Heart right ventricle (tissue), 16 donors: ENCODE measurements at places on chromosomes 2 and 18. TPM values are rescaled to one million over a fixed set of nuclear protein-coding genes. Genes with fewer than 3 reads are reported as not detected.
A peak's percentile ranks its signal among the peaks of the same experiment; 100 is the strongest.

The RGPD3 gene
- not detected for total RNA-seq

- no peak overlapping the region for H3K27ac ChIP-seq
- no peaks in the 10 kb centered on the region for H3K36me3 ChIP-seq
- no peaks in the 10 kb centered on the region for H3K4me1 ChIP-seq
- H3K4me3 ChIP-seq = no peak overlapping the region
- peaks cover 4% of the 10 kb centered on the region for H3K27me3 ChIP-seq
These were observed 12.3 kb upstream of the CIB4 start for GRCh38 chr2:26653207-26654060.

GRCh38 chr2:232415138-232415690 is 8.6 kb downstream of the ALPG start:
- no peak overlapping the region for H3K4me3 ChIP-seq
- DNase-seq = no peak
- no peak overlapping the region for H3K27ac ChIP-seq
- peaks cover 67% of the 10 kb centered on the region for H3K27me3 ChIP-seq
- H3K36me3 ChIP-seq = no peaks in the 10 kb centered on the region

The DYNC1I2 gene
- total RNA-seq = 73.9 TPM

DNA sequence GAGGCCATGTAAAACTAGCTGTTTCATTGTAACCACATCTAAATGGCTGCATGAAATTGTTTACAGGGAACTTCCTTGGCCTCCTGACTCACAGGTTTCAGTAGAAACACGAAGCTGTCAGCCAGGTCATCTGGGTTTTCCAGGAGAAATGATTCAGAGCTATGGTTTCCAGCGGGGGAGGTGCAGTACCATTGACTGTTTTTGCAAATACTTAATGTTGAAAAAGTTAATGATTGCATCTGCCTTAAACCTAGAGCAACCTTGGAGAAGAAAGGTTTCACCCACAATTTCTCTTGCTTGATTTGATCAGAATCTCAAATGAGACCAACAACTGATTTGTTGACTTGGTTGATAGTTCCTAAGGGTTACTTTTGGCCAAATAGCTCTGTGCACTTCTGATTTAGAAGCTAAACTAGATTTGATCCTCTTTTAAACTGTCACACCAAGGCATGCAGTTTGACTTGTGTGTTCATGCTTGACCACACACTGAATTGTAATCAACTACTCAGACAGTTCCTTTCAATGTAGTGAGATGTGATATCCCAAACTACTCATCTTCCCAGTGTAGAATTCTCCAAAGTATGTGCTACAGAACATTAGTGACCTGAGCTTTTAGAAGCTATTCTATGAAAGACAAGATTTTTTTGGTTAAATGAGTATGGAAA is 193.5 kb upstream of the CHST9 start:
- H3K27me3 ChIP-seq = no peaks in the 10 kb centered on the region
- H3K36me3 ChIP-seq = no peaks in the 10 kb centered on the region
- H3K27ac ChIP-seq = no peak overlapping the region
- no peaks in the 10 kb centered on the region for H3K4me1 ChIP-seq
- H3K4me3 ChIP-seq = no peak overlapping the region
- no peak for DNase-seq

GRCh38 chr2:84302513-84303412 is 156.3 kb downstream of the SUCLG1 start:
- H3K4me1 ChIP-seq = no peaks in the 10 kb centered on the region
- H3K36me3 ChIP-seq = no peaks in the 10 kb centered on the region
- no peak overlapping the region for H3K4me3 ChIP-seq

The STPG4 gene
- not detected for total RNA-seq

GRCh38 chr18:67104700-67105284 is 411.7 kb downstream of the DSEL start:
- no peak overlapping the region for H3K4me3 ChIP-seq
- no peaks in the 10 kb centered on the region for H3K36me3 ChIP-seq
- no peak overlapping the region for H3K27ac ChIP-seq
- DNase-seq = peak; percentile 23
- no peaks in the 10 kb centered on the region for H3K27me3 ChIP-seq

DNA sequence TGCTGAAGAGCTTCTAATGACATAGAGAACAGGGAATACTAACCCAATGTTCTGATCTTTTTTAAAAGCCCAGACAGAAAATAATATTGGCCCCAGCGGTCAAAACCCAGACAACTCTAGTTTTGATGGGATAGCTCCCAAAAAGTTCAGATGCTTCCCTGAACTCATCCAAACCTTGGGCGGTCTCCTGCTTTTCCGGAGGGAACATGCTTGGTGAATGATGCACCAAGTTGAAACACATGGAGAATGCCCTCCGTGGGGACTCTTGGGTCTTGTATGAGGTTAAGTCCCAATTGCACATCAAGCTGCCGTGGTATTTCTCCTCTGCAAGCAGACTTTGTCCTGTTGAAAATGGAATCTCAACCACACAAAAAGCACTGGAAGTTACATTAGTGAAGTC is 120.7 kb upstream of the CTAGE1 start:
- peaks cover 12% of the 10 kb centered on the region for H3K4me1 ChIP-seq
- peak; percentile 63 for DNase-seq
- no peaks in the 10 kb centered on the region for H3K36me3 ChIP-seq
- H3K4me3 ChIP-seq = no peak overlapping the region
- peak overlapping the region; percentile 24 for H3K27ac ChIP-seq

GRCh38 chr2:209988010-209988409 is 14.4 kb upstream of the RPE start:
- no peaks in the 10 kb centered on the region for H3K36me3 ChIP-seq
- H3K27ac ChIP-seq = no peak overlapping the region
- H3K27me3 ChIP-seq = peaks cover 5% of the 10 kb centered on the region
- DNase-seq = no peak
- no peak overlapping the region for H3K4me3 ChIP-seq

DNA sequence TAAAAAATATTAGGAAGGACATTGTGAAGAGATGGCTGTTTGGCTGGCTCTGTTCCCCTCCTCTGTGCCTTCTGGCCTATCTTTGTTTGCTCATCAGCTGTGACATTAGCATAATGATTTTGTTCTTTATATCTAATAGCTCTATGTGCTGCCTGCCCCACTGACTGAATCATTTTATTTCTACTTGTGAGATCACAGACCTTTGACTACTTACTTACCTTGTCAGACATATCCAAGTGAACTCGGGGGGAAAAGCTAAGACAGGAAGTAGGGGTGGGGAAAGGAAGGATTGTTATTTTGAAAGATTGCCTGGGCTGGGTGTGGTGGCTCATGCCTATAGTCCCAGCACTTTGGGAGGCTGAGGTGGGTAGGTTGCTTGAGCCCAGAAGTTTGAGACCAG is 104.2 kb downstream of the ASAP2 start:
- H3K4me3 ChIP-seq = no peak overlapping the region
- H3K4me1 ChIP-seq = peaks cover 63% of the 10 kb centered on the region
- no peaks in the 10 kb centered on the region for H3K36me3 ChIP-seq
- DNase-seq = no peak
- H3K27me3 ChIP-seq = no peaks in the 10 kb centered on the region
- H3K27ac ChIP-seq = peak overlapping the region; percentile 62

DNA sequence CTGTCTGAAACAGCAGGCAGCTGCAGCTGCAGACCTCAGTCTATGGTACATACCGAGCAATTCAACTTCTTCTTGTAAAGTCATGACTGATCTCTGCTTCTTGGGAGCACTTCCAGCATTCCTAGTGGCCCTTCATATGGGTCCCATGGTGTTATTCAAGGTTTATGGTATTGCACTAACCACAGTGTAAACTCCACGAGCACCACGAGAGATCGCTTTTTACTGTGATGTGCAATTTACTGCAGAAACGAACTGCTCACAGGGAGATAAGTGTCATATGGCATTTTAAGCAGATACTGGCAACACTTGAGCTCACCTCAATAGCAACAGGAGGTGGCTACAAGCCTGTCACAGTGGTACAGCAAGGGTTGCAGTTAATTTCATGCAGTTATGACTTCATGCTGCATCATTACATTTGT is 38.6 kb upstream of the SH3BP4 start:
- H3K27ac ChIP-seq = no peak overlapping the region
- no peaks in the 10 kb centered on the region for H3K4me1 ChIP-seq
- H3K36me3 ChIP-seq = no peaks in the 10 kb centered on the region
- no peak overlapping the region for H3K4me3 ChIP-seq
- H3K27me3 ChIP-seq = no peaks in the 10 kb centered on the region
- no peak for DNase-seq

DNA sequence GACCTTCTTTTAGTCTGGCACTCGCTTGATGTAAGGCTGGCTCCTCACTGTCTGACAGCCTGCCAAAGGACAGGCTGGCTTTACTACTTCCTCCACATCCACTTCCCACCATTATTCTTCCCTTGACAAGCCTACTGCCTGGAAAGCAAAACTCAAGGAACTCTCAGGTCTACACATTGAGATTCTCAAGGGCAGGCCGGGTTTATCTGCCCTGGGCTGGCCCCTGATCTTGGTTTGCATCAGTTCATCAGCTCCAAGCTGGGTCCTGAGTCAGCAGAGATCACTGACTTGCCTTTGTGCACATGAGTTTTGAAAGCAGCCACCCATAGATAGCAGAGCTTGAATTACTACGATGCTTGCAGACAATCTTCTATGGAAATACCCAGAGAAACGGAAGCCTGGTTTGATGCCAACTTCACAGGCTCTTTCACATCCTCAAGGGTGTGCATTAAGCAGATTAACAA is 53.9 kb downstream of the KCTD18 start:
- no peaks in the 10 kb centered on the region for H3K36me3 ChIP-seq
- DNase-seq = no peak
- no peak overlapping the region for H3K27ac ChIP-seq
- no peaks in the 10 kb centered on the region for H3K27me3 ChIP-seq
- H3K4me1 ChIP-seq = peaks cover 11% of the 10 kb centered on the region

GRCh38 chr2:464562-465309 is 176.8 kb upstream of the ALKAL2 start:
- no peak overlapping the region for H3K27ac ChIP-seq
- no peak for DNase-seq
- peaks cover 79% of the 10 kb centered on the region for H3K27me3 ChIP-seq
- no peak overlapping the region for H3K4me3 ChIP-seq

DNA sequence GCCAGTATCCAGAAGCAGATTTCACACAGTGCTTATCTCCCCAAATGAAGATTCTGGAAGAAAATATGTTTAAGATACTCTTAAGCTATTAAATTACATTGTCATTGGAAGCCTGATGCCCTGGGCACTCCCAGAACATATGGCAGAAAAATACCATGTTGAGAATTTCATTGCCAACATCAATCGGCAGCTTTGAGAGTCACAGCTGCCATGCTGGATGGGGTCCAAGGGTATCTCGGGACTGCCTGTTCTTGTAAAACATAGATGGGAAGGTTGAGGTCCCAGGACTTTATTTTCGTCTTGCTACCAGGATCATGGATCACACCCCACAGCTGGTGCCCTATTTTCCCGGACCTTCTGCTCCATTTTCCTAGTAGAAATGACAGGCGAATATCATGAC is 632.5 kb downstream of the SUCLG1 start:
- H3K4me3 ChIP-seq = no peak overlapping the region
- H3K4me1 ChIP-seq = no peaks in the 10 kb centered on the region
- no peaks in the 10 kb centered on the region for H3K27me3 ChIP-seq
- no peak for DNase-seq

GRCh38 chr2:10716581-10716980 is 4.8 kb upstream of the ATP6V1C2 start:
- no peak overlapping the region for H3K4me3 ChIP-seq
- no peak overlapping the region for H3K27ac ChIP-seq
- H3K27me3 ChIP-seq = peaks cover 44% of the 10 kb centered on the region
- DNase-seq = no peak
- peaks cover 5% of the 10 kb centered on the region for H3K4me1 ChIP-seq

The RBKS gene
- total RNA-seq = 4.8 TPM

GRCh38 chr2:223477318-223477717 is 124.8 kb downstream of the SCG2 start:
- H3K27me3 ChIP-seq = no peaks in the 10 kb centered on the region
- no peaks in the 10 kb centered on the region for H3K36me3 ChIP-seq
- no peak overlapping the region for H3K4me3 ChIP-seq
- DNase-seq = no peak

DNA sequence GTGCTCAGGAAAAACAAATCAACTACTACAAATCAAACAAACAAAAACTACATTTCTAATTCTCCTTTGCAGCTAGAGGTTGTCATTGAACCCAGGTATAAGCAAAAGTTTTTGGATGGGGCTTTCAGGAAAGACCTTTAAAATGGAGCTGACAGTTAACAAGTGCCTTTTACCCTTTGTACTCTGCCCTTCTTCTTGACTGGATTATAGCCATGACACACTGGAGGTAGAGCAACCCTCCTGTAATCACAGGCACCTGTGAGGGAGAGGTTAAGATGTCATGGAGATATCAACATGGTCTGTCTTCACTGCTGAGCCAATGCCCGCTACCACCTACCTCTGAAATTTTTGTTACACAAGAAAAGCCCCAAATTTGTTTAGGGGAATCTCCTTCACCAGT is 100.0 kb upstream of the GLS start:
- no peaks in the 10 kb centered on the region for H3K4me1 ChIP-seq
- no peaks in the 10 kb centered on the region for H3K27me3 ChIP-seq
- H3K36me3 ChIP-seq = no peaks in the 10 kb centered on the region
- no peak for DNase-seq
- H3K4me3 ChIP-seq = no peak overlapping the region

DNA sequence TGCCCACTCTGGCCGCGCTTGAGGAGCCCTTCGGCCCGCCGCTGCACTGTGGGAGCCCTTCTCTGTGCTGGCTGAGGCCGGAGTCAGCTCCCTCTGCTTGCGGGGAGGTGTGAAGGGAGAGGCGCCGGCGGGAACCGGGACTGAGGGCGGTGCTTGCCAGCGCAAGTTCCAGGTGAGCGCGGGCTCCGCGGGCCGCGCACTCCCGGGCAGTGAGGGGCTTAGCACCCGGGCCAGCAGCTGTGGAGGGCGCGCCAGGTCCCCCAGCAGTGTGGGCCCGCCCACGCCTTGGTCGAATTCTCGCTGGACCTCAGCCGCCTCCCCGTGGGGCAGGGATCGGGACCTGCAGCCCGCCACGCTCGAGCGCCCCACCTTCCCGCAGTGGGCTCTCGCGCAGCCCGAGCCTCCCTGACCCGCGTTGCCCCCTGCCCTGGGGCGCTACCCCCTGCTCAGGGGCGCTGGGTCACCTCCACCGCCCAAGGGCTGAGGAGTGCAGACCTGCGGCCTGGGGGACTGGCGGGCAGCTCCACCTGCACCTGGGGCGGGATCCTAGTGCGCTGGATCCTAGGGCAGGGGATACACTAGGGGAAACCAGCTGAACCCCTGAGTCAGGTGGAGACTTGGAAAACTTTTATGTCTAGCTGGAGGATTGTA is 97.3 kb downstream of the CD8B2 start:
- DNase-seq = no peak
- peaks cover 22% of the 10 kb centered on the region for H3K27me3 ChIP-seq
- H3K4me3 ChIP-seq = no peak overlapping the region
- H3K36me3 ChIP-seq = no peaks in the 10 kb centered on the region
- no peak overlapping the region for H3K27ac ChIP-seq
